ENCODE measurements at places on chromosomes 5 and 9.

DNA sequence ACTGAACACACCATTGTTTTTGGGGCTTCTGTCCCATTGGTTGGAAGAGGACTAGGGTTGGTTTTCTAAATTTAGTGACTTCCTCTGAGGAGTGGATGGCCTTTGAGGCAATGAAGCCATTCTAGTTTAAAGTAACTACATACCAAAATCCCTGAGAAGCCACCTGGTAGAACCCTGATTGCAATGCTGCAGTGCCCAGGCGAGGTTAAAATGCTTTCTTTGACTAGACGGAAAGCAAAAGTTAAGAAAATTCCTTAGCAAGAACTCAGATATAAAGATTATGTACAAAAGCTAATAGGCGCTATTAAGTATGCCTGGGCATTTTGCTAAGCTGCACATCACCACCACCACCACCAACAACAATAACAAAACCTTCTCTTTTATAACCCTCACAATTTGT lies 20.6 kb downstream of the GLRX start:
- no peak overlapping the region for H3K4me3 ChIP-seq
- H3K27me3 ChIP-seq, result no peaks in the 10 kb centered on the region
- H3K4me1 ChIP-seq, result peaks cover 2% of the 10 kb centered on the region
- H3K36me3 ChIP-seq, result peaks cover 6% of the 10 kb centered on the region
- DNase-seq, result no peak

DNA sequence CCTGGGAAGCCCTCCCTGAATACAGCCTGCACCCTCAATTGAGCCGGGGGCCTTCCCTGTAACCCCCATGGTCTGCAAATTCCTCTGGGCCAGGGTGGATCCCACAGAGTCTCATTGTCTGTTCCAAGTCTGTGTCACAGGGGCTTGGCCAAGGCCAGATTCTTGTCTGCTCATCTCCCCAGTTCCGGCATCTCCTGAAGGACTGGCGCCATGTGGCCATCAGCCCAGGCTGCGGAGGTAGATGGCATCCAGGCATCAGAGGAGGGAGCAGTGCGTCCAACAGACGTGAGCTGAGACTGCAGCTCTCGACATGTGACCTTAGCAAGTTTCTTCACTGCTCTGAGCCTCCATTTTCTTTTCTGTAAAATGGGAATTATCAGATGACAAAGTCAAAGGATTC lies 37.3 kb upstream of the RPL26L1 start:
- peaks cover 11% of the 10 kb centered on the region for H3K36me3 ChIP-seq
- no peak overlapping the region for H3K4me3 ChIP-seq
- H3K27ac ChIP-seq, result peak overlapping the region; percentile 77
- H3K4me1 ChIP-seq, result peaks cover 26% of the 10 kb centered on the region

- H3K4me3 ChIP-seq, result no peak overlapping the region
- H3K36me3 ChIP-seq, result no peaks in the 10 kb centered on the region
- no peak for DNase-seq
- H3K27ac ChIP-seq, result no peak overlapping the region
- no peaks in the 10 kb centered on the region for H3K27me3 ChIP-seq
Observed at GRCh38 chr9:82354279-82354659, 365.7 kb downstream of the SPATA31D1 start.

DNA sequence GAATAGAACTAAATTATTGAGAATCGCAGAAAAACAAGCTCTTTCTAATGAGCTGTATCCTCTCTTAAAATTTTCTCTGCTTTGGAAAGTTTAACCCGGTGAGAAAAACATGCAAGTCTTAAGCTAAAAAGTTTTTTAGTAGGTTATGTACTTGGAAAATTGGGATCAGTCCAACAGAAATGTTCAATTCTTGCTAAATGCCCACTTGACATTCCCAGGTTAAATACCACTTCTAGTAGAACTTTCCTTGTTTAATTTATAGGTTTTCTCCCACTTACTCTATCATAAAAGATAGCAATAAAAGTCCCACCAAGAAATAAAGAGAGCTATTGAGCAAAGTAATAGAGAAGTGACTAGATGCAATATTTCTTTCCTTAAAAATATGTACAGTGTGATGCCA lies 157.1 kb downstream of the CCDC192 start:
- H3K27ac ChIP-seq, result no peak overlapping the region
- no peak overlapping the region for H3K4me3 ChIP-seq
- no peaks in the 10 kb centered on the region for H3K4me1 ChIP-seq
- H3K27me3 ChIP-seq, result peaks cover 5% of the 10 kb centered on the region
- peaks cover 7% of the 10 kb centered on the region for H3K36me3 ChIP-seq
- DNase-seq, result no peak

GRCh38 chr5:116750631-116751580 lies 176.3 kb upstream of the SEMA6A start:
- no peaks in the 10 kb centered on the region for H3K36me3 ChIP-seq
- no peaks in the 10 kb centered on the region for H3K4me1 ChIP-seq
- no peak overlapping the region for H3K27ac ChIP-seq
- DNase-seq, result no peak
- H3K4me3 ChIP-seq, result no peak overlapping the region
- H3K27me3 ChIP-seq, result no peaks in the 10 kb centered on the region

DNA sequence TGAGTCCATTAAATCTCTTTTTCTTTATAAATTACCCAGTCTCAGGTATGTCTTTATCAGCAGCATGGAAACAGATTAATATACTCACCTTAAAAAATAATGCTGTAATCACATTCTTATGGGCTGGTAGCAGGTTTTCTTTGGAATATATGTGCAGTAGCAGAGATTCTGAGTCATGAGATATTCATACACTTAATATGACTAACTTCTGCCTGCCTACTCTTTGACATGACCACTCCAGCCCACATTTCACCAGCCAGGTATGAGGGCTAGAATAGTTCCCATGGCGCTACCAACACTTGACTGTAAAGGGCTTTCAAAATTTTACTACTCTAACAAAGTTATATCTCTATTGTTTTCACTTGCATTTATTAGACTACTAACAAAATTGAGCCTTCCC lies 74.1 kb upstream of the GHR start:
- no peak overlapping the region for H3K27ac ChIP-seq
- H3K4me1 ChIP-seq, result no peaks in the 10 kb centered on the region
- H3K27me3 ChIP-seq, result no peaks in the 10 kb centered on the region
- H3K36me3 ChIP-seq, result no peaks in the 10 kb centered on the region
- no peak for DNase-seq
- no peak overlapping the region for H3K4me3 ChIP-seq

GRCh38 chr5:2410451-2410850 lies 341.0 kb downstream of the IRX2 start:
- no peak overlapping the region for H3K4me3 ChIP-seq
- no peaks in the 10 kb centered on the region for H3K36me3 ChIP-seq
- no peak for DNase-seq
- H3K4me1 ChIP-seq, result no peaks in the 10 kb centered on the region

DNA sequence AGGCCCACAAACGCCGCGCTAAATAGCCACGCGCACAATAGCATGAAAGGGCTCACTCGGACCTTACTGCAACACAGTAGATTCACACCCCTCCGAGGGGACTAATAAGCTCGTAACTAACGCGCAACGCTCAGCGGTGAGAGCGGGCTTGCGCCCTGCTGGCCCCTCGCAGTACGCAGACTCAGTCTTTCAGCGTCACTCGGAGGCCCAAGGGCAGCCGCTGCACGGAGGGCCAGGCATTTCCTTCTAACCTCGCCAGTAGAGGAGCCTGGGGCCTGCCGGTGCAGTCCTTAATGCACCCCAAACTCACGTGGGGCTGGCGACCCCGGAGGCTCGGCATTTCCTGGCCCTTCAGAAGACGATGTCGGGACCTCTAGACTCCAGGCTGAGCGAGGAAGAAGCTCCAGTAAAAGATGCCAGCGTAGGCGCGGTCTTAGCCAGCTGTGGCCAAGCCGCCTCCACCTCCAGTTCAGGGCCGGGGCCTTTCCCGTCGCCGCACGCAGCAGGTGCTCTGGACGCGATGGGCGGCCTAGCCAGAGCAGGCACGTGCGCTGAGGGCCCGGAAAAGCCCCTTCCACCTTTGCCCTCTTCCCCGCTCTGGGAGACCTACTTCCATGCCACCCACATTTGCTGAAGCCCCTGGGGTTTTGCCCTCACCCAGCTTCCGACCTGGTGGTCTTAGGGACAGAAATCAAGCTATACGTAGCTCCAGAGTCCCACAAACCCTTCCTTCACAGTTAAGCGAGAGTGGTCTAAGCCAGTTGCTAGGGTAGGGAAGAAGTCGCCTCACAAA lies 38.3 kb upstream of the TIFAB start:
- H3K27me3 ChIP-seq, result peaks cover 92% of the 10 kb centered on the region
- no peaks in the 10 kb centered on the region for H3K36me3 ChIP-seq
- no peak overlapping the region for H3K27ac ChIP-seq
- no peak overlapping the region for H3K4me3 ChIP-seq

DNA sequence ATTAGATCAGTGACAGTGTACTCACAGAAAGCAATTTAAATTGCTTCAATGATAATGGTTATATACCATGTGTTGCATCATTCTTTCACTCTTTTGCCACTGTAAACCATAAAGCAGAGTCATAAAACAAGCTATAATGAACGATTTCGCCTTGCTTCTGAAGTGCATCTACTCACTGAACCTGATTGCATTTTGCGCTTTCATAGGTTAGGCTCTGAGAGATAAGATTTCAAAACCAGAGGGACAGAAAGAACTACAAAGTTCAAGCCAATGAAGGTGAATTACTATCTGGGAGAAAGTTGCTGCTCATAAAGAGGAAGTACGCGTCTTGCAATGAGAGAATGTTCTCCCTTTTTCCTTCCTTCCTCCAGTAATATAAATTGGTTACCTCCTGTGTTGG lies 412.7 kb downstream of the CETN3 start:
- no peaks in the 10 kb centered on the region for H3K4me1 ChIP-seq
- H3K27me3 ChIP-seq, result no peaks in the 10 kb centered on the region
- no peak for DNase-seq
- no peak overlapping the region for H3K4me3 ChIP-seq
- H3K27ac ChIP-seq, result no peak overlapping the region

DNA sequence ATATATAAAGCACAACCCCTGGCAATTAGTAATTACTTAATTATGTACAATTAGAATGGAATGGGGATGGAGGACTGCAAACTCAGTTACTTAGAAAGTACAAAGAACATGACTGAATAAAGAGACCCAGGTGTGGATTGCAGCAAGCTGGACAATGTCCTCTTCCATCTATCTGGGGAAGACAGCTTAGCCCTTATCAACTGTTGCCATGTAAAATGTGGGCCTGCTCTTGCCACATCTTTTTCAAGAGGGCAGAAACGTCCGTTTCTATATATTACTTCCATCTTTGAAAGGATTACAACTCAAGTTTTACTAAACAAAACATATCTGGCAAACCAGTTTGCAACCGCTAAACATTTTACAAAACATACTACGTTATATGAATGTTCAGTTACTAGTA lies 26.2 kb downstream of the GOLPH3 start:
- no peak for DNase-seq
- H3K27me3 ChIP-seq, result no peaks in the 10 kb centered on the region
- no peak overlapping the region for H3K4me3 ChIP-seq
- H3K4me1 ChIP-seq, result peaks cover 23% of the 10 kb centered on the region
- H3K36me3 ChIP-seq, result peaks cover 34% of the 10 kb centered on the region
- H3K27ac ChIP-seq, result peak overlapping the region; percentile 42

- DNase-seq, result no peak
- H3K27ac ChIP-seq, result no peak overlapping the region
- H3K4me3 ChIP-seq, result peak overlapping the region; percentile 87
- no peaks in the 10 kb centered on the region for H3K36me3 ChIP-seq
- H3K27me3 ChIP-seq, result peaks cover 92% of the 10 kb centered on the region
Observed at GRCh38 chr5:77845324-77845646, 69.1 kb upstream of the TBCA start.

DNA sequence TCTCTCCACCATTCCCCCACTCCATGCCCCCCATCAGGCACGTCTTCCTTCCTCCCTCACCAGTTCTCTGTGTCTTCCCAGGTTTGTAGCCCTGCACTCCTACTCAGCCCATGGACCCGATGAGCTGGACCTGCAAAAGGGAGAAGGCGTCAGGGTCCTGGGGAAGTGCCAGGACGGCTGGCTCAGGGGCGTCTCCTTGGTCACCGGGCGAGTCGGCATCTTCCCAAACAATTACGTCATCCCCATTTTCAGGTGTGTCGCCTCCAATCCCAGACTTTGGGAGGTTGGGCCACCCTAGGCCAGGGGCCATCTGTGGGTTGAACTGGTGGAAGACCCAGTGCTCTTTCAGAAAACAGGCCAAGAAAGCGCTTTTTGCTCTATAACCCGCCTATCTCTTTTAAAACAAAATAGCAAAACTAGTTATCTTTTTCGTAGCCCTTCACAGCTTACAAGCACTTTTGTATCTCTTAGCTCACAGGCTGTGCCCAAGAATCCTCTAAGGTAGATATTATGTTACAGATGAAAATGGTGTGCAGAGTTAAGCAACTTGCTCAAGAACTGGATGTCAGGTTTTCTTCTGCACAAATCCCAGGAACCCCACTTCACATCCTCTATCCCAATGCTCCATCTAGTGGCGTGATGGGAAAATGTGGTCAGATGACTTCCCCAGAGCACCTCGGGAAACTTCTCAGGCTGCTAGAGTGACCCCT lies 56.2 kb downstream of the PLAC8L1 start:
- no peaks in the 10 kb centered on the region for H3K4me1 ChIP-seq
- H3K27ac ChIP-seq, result no peak overlapping the region
- no peak overlapping the region for H3K4me3 ChIP-seq
- no peak for DNase-seq
- no peaks in the 10 kb centered on the region for H3K36me3 ChIP-seq

DNA sequence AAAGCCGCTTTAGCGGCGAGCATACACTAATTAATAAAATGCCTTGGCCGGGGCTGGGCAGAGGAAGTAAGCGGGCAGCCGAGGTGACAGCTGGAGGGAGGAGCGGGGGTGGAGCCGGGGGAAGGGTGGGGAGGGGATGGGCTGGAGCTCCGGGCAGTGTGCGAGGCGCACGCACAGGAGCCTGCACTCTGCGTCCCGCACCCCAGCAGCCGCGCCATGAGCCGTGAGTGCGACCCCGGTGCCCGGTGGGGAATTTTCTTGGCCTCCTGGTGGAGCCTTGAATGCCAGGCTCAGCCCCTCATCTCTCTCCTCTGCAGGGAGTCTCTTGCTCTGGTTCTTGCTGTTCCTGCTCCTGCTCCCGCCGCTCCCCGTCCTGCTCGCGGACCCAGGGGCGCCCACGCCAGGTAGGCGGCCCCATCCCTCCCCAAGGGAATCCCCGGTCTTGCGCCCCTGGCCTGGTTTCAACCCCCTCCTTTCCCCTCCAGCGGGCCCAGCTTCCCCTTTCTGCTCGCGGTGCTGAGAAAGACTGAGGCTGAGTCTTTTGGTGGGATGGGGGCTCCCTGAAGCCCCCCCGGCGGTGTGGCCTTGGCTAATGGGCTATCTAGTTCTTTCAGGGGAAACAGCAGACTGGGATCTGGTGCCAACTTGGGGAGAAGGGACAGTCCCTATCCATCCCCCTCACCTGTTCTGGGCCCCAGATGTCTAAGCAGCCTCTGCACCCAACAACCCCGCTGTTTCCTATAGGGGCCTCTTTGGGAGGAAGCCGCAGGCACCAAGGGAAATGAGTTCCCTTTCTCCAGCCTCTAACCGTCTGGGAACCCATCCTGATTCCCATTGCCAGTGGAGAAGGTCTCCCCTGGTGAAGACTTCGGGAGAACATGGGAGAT lies at the start of gene PTGS1:
TSS of gene PTGS1 (plus strand) at position 156 of the 887 bp plus-strand sequence. CDS start at position 217, 61 bp downstream.
- H3K27ac ChIP-seq, result no peak within 1 kb of the TSS
- H3K27me3 ChIP-seq, result peaks cover 18% of the 10 kb centered on the region
- no peaks in the 10 kb centered on the region for H3K36me3 ChIP-seq
- DNase-seq, result no peak
- H3K4me1 ChIP-seq, result peaks cover 14% of the 10 kb centered on the region

Measured in naive thymus-derived CD8-positive, alpha-beta T cell (primary cell).